ENCODE measurements at places on chromosomes 4 and X.

DNA sequence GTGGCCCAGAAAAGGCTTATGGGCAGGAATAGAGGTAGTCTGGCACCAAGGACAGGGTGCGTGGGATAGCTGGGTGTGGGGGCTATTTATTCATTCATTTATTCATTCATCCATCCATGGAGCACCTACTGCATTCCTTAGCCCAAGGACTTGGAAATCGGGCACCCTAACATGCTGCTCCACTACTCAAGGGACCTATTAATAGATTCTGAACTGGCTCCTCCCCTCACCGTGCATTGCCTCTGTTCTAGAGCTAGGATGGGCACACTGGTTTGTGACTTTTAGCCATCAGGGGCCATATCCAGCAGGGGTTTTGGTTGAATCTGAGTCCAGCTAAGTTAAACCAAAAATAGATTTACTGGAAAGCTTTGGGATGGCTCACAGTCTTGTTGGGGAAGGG lies 30.6 kb upstream of the PJA1 start:
- DNase-seq = no peak

GRCh38 chrX:13051529-13052172 lies 7.2 kb upstream of the FAM9C start:
- DNase-seq = no peak

- DNase-seq = no peak
Measured at GRCh38 chrX:53323196-53323595, 41.8 kb upstream of the IQSEC2 start.

DNA sequence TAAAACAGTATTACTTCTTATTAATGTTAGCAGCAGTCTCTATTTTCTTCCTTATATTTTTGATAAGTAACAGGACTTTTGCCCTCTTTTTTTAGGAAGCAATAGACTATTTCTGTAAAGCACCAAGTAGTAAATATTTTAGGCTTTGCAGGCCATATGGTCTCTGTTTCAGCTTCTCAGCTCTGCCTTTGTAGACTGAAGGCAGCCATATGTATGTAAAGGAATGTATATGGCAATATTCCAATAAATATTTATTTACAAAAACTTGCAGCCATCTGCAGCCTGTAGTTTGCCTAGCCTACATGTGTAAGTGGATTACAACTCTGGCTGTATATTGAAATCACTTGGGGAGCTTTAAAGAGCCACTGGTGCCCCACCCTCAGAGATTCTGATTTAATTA lies 15.0 kb downstream of the RADX start:
- no peak for DNase-seq

- DNase-seq = no peak
Measured at GRCh38 chrX:67892401-67892800, 348.6 kb downstream of the AR start.

Data from astrocyte of the cerebellum (primary cell).